ENCODE measurements at places on chromosomes 12 and 14.

DNA sequence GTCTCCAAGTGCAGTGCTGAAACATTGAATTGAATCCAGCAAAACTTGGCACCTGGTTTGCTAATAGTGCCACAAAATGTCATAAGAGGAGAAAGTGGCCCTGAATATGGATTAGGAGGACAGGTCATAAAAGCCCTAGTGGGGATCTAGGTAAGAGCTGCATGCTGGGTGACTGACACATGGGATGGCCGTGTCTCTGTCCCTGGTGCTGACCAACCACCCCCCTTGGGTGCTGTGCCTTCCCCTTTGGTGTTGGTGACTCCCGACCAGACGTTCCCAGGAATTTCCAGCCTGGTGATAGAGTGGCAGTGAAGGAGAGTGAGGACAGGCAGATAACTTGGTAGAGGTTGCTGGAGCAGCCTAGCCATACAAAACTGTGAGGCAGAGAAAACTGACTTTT is 142.8 kb downstream of the VRK1 start:
- DNase-seq: no peak

GRCh38 chr12:28388879-28389278 is 198.6 kb downstream of the CCDC91 start:
- DNase-seq: no peak

DNA sequence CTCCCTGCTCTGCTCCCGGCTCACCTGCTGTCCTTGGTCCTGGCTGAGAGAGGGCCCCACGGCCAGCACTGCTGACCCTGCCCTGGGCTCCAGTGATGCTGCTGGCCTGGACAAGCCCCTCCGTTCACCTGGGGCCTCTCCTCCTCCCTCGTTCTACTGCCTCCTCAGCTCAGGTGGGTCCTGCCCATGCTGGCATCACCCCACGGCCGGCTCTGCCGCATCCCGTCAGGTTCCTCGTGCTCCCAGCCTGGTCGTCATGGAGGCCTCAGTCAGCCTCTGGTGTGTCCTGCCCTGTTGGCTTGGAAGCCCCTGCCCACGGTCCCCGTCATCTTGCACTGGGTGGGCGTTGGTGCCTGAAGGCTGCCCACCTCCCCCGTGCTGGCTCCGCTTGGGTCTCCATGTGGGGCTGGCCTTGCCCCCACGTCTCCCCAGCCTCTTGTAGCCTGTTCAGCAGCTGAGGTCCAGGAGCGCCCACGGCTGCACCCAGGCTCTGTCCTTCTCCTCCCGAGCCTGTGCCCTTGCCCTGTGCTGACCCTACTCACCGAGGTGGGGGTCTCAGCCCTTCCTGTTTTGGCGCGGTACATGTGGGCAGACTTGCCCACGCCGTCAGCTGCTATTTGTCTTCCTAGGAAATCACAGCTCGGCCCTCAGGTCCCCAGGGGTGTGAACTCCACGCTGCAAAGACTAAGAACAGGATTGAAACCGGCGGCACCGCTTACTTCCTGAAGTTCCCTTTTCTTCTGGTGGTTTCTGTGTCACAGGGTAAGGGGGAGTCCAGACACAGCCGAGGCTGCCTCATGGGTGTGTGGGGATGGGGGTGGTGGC is 121.6 kb downstream of the TMEM121 start:
- no peak for DNase-seq

DNA sequence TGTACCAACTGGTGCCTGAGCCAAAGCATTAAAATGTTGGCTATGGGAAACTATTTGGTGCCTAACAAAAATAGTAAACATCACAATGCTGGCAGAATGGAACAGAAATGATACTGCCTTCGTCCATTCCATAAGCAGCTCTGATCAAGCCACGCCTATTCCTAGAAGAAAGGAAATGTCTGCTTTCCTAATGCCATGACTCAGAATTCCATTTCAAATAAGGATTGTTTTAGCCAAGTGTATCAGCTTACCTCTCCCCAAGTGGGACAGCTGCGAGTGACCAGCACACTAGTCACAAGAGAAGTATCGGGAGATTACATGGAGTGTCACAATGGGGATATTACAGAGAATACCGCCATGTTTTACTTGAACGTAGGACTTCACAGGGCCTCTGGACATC is 38.7 kb downstream of the GLT8D2 start:
- DNase-seq: no peak

GRCh38 chr14:96626916-96627315 is 124.7 kb downstream of the PAPOLA start:
- DNase-seq: no peak

Measured in muscle of arm (tissue), 14 donors.